ENCODE measurements at places on chromosomes 6 and 20.

GRCh38 chr6:2403546-2403945, 158.1 kb upstream of the GMDS start:
- DNase-seq: no peak

DNA sequence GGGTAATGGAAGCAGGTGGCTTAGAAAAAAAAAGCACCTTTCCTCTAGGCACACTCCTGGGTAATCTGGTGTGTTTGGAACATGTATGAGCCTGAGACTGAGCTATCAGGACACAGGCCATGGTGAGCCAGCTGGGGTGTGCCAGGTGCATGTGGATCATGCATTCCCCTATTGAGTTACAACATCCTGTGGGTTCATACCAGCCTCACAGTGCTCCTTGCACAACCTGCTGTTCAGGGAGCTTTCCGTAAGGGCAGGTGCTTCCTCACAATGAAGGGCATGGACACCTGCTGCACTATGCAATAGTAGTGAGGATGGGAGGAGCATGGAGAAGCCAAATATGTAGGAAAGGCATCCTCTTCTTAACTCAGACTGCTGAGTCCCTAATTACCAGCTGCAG, 197.2 kb upstream of the SUPT3H start:
- no peak for DNase-seq

DNA sequence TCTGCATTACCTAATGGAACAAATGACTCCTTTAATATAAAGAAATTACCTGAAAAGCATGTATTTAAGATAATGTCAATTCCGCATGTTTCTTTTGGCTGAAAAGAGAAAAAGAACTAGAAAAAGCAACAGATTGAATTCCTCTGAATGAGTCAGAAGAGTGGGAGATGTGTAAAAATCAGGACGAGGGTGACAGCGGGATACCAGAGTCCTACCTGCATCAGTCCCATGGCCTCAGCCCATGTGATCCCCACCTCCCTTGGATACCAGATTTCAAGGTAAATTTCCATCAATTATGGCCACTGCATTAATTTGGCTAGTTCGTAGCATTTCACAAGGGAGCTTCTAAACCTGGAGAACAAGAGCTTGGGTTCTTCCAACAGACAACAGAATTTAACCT, 10.0 kb upstream of the MOXD1 start:
- no peak for DNase-seq

DNA sequence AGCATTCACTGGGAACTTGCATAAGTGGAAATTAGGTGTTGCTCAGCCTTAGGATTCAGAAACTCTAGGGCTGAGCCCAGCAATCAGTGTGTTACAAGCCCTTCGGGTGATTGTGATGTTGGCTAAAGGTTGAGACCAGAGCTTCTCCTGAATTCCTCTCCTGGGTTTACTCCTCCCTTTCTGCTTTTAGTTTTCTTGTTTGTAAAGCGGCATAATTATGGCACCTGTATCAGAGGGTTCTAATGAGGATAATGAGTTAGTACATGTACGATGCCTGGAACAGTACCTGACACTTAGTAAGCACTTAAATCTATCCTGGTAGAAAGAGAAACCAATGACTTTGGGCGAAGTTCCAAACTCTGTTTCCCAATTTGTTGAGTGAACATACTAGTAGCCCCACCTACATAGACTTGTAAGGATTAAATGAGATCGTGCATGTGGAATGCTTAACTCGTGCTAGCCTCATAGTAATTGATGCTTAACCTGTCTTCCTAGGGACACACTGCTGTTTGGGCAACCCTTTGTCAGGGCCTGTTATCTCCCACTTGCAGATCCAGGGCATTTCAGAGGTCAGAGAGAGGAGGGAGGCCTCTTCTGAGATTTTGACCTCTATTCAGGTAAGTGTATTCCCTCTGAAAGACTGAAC, 932 bp upstream of the EZR start:
- no peak for DNase-seq

DNA sequence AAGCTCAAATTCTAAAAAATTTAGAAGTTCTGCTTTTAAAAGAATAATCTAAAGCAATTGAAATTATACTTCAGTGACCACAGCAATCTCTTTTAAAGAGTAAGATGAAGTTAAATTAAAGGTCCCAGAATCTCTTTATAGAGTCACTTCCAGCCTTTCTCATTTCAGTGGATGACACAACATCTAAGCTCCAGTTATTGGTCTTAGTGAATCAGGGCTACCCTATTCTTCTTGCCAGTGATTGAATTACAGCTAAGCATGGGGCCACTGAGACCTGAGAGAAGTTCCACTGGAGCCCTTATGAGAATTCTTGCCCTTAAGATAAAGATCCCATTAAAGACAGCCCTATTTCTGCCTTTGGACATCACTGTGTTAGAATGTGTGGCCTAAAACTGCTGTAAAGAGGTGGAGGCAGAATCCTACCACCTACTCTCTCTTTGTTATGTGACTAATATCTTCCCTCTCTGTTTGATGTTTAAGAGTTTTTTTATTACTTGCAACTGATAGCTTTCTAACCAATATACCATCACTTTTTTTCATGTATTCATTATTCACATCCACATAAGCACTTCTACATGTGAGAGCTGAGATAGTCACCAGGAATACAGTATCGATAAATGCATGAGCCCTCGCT, 128.6 kb downstream of the UNC5CL start:
- no peak for DNase-seq

- no peak for DNase-seq
Measured at GRCh38 chr20:18101125-18101810, 36.4 kb upstream of the KAT14 start.

GRCh38 chr6:34671801-34672656, 24.5 kb downstream of the ILRUN start:
- no peak for DNase-seq

DNA sequence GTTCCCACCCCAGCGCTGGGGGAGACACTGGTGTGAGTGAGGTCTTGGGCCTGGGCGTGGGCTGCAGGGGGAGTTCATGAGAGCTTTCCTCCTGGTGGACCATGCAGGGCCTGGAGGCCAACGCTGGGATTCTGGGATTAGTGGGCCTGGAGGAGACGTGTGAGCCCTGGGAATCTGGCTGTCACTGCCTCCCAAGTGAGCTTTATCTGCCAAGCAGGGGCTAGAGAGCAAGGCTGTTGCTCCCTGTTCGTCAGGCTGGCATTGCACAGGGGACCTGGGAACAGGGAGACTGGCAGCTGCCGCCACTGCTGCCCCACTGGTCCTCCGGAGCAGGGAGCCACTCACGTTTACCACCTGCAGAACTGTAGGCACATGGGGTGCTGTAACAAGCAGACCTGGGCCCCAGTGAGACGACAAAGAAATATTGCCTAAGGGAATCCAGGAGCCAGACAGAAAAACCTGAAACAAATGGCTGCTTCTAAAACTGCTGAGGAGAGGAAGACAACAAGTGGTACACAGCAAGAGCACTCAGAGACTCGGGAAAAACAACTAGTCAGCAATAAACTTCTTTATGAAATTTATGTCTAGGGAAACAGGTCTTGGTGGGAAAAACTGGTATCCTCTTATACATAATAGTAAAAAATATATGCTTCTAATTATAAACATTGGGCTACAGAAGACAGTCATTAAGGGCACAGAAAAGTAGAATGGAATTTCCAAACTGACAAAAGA, 45.2 kb downstream of the PPP1R3G start:
- no peak for DNase-seq

GRCh38 chr6:84575264-84575663, 189.1 kb downstream of the TBX18 start:
- DNase-seq: no peak

DNA sequence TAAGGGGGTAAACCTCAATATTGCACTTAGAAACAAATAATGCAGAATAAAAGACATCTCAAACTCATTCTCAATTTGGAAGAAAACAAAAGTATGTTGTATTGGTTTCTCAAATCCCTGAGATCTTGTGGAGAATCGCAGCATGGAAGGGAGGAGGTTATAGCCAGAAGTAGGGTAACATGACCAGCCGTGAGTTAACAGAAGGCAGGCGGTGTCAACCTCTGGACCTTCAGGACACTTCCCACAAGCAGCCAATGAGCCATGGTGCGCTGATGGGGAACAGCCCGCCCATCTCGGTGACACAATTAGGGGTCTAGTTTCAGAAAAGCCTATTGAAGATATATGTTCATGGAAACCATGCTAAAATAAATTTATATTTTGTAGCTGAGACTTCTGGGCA, 98.4 kb downstream of the ALDH8A1 start:
- DNase-seq: no peak

DNA sequence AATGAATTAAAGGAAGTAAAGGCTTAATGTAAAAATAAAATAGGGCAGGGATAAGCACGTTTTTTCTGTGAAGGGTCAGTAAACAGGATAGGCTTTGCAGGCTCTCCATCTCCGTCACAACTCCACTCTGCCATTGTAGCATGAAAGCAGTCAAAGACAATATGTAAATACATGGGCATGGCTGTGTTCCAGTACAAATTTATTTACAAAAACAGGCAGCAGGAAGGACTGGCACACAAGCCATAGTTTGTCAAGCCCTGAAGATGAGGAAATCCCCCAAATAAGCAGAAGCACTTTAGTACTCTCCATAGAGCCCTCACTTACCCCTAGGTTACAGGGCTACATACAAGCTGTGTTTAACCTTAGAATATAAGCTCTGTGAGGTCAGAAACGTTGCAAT, 8.9 kb upstream of the FBXO9 start:
- DNase-seq: no peak

DNA sequence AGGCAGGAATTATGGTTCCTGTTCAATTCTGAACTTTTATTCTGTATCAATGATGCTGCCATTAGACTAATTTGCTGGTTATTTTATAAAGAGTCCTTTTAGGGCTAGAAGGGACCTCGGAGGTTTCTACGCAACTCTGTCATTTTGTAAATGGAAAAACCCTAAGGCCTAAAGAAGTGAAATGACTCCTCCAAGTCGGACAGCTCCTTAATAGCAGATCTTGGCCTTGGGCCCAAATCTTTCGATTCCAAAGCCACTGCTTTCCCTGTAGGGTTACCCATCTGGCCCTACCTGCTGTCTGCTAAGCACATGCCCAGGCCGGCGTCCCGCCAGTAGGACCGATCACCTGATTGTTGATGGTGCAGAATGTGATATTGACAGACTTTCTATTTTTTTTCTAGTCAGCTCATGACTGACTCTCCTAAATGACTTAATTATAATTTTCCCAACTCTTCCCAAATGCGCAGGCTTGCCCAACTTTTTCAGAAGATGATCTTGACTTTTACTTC, 40.2 kb downstream of the PLEKHG1 start:
- DNase-seq: no peak

GRCh38 chr6:2186516-2186915, 58.9 kb downstream of the GMDS start:
- DNase-seq: no peak

- no peak for DNase-seq
Measured at GRCh38 chr20:36572701-36573102, 695 bp upstream of the TGIF2 start.

DNA sequence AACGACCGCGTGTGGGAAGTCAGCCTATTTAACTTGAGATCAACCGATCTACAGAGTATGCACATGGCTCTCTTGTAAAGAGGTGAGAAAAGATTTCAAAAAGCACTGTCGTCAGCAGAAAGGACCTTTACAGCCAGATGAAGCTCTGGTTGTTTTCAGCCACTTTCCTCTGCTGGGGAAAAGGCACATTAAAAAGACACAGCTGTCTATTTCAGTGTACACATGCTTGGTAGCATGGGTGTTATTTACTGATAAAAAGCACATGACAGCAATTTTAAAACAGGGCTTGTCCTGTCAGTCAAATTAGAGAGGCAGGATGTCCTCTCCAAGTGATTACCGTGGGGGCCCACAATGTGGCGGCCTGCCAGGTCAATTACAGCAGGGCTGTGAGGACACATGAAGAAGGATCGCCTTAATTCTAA, 188.9 kb downstream of the PRKN start:
- DNase-seq: no peak

- DNase-seq: no peak
Measured at GRCh38 chr6:129754750-129755149, 44.8 kb upstream of the ARHGAP18 start.

DNA sequence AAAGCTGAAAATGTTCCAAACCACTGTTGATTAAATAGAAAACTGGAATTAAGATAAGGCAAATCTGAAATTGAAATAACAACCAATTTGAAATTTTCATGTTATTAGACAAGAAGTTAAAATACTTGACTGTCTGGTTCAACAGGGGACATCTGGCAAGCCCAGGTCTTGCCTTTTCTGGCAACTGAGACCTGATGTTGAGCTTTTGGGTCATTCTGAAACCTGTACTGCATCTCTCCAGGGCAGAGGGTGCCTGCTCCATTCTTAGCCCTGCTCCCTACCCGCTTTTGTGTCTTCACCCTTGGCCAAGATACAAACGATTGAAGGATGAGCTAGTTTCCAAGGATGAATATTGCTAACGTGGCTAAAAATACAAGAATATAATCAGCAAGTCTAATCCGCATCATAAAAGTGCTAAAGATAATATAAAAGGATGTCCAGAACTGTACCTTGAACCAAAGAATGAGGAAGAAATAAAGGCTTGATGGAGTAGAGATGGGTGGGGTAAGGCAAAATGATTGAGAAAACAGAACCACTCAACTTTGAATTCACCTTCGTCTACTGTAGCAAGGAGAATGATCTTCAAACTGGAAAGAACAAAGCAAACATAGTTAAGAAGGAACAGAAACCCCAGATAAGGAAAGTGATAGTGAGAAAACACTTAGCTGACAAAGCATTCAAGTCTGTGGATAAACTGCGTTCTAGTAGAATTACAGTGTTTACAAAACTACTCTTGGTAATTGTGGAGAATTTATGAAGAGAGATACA, 109.8 kb upstream of the MAN1A1 start:
- DNase-seq: no peak

DNA sequence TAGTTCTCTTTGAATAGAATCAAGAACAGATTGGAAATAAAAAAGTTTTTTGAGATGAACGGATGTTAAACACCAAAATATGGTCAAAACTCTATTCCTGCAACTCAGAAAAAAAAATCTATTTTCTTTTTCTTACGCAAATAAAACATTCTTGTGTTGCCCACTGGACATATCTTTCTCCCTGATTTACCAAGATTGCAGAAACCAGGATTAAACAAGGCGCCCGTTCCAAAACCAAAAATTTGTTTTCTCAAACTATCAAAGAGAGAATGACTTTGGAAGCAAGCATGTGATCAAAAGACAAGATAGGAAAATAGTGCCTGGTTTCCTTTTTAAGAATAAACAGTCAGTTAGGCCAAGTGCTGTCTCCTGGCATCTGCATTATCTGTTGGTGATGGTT, 273.1 kb downstream of the CLIC5 start:
- DNase-seq: no peak

- no peak for DNase-seq
Measured at GRCh38 chr20:18513208-18513607, 5.5 kb downstream of the SEC23B start.

- DNase-seq: no peak
Measured at GRCh38 chr6:156087487-156087886, 631.8 kb upstream of the NOX3 start.

GRCh38 chr20:6122873-6123648, at the start of gene FERMT1:
Gene FERMT1 (minus strand): TSS chr20:6123030. CDS start chr20:6119554, 3,476 bp downstream.
- peak; percentile 19 for DNase-seq

DNA sequence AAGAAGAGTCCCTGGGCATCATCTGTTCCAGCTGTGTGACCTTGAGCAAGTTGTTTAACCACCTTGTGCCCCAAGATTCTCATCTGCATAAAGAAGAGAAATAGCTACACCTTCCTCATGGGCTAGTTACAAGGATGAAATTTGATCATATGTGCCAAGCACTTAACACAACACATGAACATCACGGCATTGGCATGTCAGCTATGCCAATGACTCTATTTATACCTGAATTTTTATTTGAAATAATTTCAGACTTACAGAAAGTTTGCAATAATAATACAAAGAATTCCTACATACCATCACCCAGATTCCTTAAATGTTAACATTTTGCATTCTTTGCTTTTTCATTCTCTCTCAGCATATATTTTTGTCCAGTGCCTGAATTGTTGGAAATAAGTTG, 21.0 kb upstream of the TCF15 start:
- DNase-seq: no peak

All from globus pallidus (tissue), 1 donor.